Occipital lobe (tissue), 3 donors: ENCODE measurements at places on chromosomes 5 and 9.

DNA sequence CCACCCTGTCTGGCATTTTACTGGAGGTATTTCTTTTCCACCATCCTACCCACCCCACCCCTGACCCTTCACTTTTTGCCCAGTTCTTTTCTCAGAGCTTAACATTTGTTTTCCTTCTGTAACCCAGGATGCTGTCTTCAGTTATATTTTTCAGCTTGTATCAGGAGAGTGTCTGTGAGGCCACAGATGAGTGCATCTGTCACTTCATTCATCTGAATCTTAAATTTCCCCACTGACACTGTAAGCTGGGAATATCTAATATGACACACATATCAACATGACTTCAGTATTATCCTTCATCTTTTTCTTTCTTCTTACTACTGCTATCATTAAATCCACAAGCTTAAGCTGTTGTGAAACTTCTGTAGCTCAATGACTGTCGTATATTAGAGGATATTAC lies 4.9 kb downstream of the MARCHF3 start:
- DNase-seq, result no peak

DNA sequence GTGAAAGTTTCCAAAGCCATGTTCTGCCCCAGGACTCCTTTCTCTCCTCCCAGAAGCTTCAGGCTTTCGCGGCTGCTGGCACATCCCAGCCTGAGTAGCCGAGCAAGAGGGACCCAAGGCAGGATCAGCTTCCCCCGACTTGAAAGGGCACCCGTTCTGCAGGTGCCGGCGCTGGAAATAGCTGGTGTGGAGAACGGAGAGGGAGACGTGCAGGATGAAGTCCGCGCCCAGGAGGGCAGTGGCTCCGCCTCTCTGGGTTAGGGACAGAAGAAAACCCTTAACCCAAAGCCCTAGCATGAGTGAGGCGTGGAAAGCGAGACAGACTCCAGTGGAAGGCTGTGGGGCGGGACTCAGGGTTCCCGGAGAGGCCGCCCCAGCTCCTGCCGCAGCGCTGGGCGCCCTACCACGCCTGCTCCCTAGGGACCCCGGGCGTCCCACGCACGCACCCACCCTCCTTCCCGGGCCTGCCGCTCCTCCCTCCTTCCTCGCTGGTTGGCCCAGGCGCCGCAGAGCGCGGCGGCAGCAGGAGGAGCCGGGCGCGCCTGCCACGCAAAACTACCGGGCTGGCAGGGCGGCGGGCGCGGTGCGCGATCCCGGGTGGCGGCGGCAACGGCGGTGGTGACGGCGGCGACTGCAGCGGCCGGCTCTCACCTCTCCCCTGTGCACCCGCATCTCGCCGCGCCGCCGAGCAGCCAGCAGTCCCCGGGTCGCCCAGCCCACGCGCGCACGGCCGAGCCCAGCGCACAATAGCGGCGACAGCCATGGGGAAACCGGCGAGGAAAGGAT lies at the start of gene SLC1A1:
Gene SLC1A1, plus strand, starts transcription at position 550 of the 786 bp plus-strand sequence. Its CDS starts 212 bp downstream, at position 762.
- peak; percentile 75 for DNase-seq

- DNase-seq, result no peak
These were observed 100.3 kb downstream of the AUH start for GRCh38 chr9:91261417-91261816.

DNA sequence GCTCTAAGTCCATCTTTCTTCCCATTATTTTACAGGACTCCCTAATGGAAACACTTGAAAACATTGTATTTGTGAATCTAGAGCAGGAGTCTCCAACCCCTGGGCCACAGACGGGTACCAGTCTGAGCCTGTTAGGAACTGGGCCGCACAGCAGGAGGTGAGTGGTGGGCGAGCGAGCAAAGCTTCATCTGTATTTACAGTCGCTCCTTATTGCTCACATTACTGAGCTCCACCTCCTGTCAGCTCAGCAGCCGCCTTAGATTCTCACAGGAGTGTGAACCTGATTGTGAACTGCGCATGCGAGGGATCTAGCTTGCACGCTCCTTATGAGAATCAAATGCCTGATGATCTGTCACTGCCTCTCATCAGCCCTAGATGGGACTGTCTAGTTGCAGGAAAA lies 111.0 kb downstream of the MED27 start:
- no peak for DNase-seq

GRCh38 chr5:179275941-179276837 lies 69.1 kb downstream of the ADAMTS2 start:
- no peak for DNase-seq

GRCh38 chr9:130664251-130665028 lies at the start of gene PRDM12:
TSS of gene PRDM12 (plus strand) at chr9:130664594. CDS start at chr9:130664654, 60 bp downstream.
- no peak for DNase-seq

- DNase-seq, result no peak
These were observed 47.5 kb downstream of the SAXO1 start for GRCh38 chr9:18985464-18985951.

DNA sequence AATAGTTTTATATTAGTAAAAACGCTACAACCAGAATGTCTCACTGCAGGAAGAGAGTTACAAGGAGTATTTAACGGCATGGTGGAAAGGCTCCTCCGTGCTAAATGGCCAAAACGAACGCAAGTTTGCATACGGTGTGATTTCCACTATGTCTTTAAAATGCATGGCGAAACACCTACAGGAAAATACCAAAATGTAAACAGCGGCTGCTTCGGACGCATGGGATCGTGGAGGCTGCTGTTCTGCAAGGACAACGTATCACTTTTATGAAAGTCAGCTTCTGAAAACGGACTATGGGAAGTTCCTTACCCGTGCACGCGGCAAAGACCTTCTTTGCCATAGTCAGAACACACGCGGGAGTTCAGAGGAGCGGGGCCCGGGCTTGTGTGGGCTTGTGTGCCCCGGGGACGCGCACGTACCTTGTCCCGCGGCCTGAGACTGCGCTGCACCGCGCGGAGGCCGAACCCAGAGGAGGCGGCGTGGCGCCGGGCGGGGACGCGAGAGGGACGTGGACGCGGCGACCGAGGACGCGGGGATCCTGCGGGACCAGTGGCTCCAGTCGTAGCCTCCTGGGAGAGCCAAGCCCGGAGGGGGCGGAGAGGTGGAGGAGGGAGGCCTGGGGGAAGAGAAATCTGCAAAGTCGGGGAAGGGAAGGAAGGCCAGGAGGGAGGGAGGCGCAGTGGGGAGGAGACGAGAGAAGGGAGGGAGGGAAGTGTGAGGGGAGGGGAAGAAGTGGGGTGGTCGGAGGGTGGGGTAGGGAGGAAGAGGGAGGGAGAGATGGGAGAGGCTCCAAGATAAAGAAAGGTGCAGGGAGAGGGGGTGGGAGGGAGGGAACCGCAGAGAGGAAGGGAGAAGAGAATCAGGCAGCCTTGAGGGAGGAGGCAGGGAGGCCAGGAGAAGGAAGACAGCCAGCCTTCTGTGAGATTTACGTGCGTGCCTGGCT lies at the start of gene CMBL:
Gene CMBL, minus strand, starts transcription at position 697 of the 943 bp plus-strand sequence. CDS start 17,140 bp downstream, outside the sequence.
- DNase-seq, result peak; percentile 72

- DNase-seq, result no peak
These were observed 7.0 kb downstream of the NOTCH1 start for GRCh38 chr9:136538599-136539426.

DNA sequence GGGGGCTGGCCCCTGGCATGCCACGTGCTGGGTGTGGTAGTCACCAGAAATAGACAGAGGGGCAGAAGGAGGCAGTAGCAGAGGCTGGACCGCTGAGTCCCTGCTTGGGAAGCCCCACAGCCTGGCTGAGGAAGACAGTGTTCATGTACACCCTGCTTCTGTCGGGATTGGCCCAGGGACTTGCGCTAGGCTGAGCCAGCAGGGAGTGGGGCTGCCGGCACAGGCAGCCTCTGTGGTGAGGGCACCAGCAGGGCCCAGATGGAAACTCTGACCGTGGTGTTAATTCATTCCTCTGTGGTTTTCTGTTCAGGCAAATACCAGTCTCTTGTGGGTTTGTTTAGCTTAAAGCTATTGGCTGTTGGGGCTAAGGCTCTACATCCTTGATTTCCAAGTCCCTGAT lies 108.6 kb upstream of the RAD23B start:
- DNase-seq, result no peak

DNA sequence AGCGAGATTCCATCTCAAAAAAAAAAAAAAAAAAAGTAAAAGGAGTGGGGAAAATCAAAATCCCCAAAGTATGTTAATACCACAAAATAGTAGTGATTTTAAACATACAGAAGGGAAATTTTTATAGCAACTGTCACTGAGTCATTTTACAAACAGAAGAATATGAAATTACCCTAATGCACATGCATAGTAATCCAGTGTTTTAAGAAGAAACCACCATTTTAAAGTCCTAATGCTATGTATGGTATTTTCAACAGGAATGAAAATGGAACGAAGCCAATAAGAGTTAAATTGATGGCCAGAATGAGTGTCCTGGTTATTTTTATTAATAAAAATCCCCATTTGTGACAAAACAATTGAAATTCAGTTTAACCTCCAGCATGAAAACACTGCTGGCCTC lies 26.7 kb upstream of the NXNL2 start:
- no peak for DNase-seq

- no peak for DNase-seq
These were observed 88.0 kb upstream of the NFIB start for GRCh38 chr9:14401911-14402310.

GRCh38 chr5:107817951-107818350 lies 147.2 kb upstream of the EFNA5 start:
- no peak for DNase-seq

DNA sequence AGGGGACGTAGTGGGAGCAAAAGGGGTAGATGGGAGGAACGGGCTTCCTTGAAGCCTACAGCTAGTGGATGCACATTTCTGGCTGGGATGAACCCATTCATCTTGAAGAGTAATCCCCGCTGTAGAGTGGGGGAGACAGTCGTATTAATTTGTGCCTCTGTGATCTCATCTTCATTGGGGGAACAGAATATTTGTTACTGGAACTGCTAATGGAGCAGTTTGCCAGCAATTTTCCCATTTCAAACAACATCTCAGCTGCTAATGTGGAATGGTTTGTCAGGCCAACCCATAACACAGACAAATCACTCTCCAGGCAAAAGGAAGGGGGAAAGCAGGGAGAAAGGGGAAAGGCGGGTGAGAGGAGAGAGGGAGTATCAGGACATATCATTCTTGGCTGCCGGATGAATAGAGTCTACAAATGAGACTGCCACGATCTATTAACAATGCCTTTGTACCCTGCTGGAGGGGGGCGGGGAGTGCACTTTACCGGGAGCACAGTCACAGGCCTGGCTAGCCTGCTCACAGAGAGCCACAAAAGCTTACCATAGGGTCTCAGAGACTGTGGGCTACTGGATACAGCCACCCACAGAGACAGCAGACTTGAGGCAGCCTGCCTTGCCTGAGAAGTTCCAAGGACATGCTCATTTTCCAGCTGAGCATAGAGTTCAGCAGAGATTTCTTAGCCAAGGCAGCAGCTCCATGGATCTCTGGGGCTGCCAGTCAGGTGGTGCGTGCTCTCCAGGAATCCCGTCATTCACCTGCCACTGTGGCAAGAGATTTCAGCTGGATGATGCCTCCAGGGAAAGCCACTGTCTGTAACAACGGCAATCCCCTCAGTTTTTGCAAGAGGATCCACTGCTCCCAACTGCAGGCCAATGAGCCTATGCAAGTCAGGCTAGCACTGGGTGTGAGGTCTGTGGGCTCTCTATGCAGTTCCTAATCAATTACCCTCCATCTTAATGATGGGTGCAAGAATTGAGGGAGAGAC lies 217.7 kb upstream of the PANK3 start:
- DNase-seq, result peak; percentile 24

GRCh38 chr9:98220911-98221310 lies 28.5 kb upstream of the CORO2A start:
- no peak for DNase-seq

DNA sequence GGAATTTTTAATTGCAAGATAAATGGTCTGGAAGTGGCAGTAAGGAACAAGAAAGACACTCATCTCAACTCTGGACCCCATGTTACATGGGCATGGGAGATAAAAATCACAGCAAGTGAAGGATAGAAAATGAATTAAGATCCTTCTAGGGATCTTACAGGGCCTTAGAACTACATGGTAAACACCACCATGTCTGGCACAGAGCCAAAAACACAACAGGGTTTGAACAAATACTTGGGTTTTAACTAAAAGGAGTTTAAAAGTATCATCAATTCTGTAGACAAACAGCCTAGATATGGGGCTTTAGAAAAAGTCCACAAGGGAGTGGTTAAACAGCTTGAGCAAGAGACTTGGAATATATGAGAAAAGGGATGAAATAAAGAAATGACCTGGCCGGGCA lies 366.4 kb downstream of the ARL15 start:
- DNase-seq, result no peak

GRCh38 chr9:37800631-37801286 lies at the start of gene DCAF10:
TSS of gene DCAF10 (plus strand) at chr9:37800797. CDS start at chr9:37800867, 70 bp downstream.
- DNase-seq, result peak; percentile 79

DNA sequence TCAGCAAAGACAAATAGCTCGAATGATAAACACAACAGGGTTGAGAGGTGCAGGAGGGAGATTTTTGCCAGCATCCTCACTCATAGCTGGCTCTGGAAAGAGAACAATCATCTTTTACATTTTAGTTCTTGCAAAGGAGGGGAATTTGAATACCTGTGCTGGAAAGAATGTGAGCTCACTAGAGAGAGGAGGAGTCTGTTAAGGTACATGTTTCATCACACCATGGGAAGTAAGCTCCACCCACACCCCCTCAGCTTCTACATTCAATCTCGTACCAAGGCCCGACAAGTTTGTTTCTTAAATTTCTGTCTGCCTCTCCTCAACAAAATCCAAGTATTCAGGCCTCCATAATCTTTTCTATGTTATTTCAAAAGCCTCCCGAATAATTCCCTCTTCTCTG lies 254.6 kb downstream of the BRINP1 start:
- DNase-seq, result no peak

DNA sequence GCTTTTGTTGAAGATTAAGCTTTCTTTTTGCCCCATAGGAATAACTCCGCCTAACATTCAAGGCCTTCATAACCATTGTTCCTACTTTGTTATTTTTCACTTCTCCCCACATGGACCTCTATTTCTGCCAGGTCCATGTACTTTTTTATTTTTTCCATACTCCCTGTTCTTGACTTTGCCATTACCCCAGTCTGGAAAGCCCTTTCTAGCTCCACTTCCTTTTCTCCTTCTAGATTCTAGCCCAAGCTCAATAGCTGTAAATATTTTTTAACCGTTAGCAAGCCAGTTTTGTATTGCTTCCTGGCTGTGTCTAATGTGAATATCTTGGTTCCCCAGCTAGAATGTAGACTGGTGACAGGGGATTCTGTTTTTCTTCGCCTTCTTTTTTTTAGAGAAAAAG lies 26.1 kb downstream of the NCBP1 start:
- DNase-seq, result no peak

GRCh38 chr9:11722957-11723356 lies 970.2 kb upstream of the TYRP1 start:
- no peak for DNase-seq

GRCh38 chr5:6135977-6136376 lies 242.4 kb downstream of the MED10 start:
- DNase-seq, result no peak

GRCh38 chr9:91029650-91030361 lies 228.2 kb downstream of the SYK start:
- no peak for DNase-seq

- DNase-seq, result no peak
These were observed 68.9 kb downstream of the PPIC start for GRCh38 chr5:122967625-122968024.
